NCI-H1694 treated with DMSO at 0.1 percent for 48 hours (cell line): ENCODE measurements at places on chromosomes 3 and 15.

- no peak for DNase-seq
Observed at GRCh38 chr15:38853608-38854007, 289.0 kb upstream of the RASGRP1 start.

DNA sequence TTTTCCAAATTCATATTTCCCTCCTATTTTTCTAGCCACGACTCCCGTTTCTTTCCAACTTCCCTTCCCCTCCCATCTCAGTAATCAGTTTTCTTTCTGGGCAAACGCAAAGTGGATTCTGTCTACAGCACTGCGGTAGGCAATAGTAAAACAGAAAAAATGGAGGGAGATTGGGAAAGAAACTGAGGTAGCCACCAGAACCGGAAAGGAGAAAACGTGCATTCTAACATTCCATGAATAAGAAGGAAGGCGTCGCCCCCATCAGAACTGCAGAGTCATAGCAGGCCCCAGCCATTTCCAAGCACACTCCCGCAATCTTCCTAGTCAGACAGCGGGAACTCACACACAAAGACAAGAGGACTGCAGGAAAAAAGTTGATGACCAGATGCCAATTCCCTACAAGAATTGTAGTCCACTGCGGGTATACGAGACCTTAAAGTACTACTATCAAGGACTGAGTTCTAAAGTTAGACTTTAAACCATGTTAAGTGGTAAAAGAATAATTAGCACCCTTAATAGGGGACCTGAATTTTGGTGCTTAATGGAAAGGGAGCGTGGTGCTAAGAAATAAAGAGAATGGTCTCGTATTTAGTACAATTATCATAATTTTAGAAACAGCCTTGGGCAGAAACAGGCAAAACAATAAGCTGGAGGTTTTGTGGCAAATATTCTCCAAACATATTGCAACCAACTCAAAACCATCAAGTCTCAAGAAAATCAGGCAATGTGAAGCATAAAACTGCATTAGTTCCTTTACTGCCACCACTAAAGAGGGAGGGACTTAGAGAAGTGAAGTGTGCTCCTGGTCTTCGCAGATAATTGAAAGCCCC, 1.4 kb downstream of the PFN2 start:
- DNase-seq = peak; percentile 64

- DNase-seq = peak; percentile 57
Observed at GRCh38 chr3:98596541-98597500, 3.4 kb upstream of the CPOX start.

- no peak for DNase-seq
Observed at GRCh38 chr3:58693940-58694850, 27.6 kb upstream of the FAM3D start.

DNA sequence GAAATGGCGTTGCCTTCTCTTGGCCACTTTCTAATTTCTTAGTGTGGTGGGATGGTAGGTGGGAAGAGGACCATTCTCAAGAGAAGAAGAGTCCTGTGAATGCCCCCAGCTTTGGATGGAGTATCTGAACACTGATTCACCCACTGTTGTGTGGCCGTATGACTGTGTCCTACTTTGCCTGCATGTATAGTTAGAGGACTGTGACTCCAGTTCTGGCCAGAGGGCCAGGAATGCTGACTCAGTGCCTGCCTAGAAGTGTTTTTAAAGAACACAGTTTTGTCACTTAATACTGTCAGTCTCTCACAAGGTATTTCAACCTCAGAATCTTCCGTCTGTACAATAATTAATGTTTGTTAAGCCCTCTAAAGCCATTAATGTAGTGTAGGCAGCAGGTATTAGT, 2.1 kb downstream of the SEC61A1 start:
- no peak for DNase-seq

GRCh38 chr3:158768361-158768787, 33.5 kb upstream of the MFSD1 start:
- no peak for DNase-seq

DNA sequence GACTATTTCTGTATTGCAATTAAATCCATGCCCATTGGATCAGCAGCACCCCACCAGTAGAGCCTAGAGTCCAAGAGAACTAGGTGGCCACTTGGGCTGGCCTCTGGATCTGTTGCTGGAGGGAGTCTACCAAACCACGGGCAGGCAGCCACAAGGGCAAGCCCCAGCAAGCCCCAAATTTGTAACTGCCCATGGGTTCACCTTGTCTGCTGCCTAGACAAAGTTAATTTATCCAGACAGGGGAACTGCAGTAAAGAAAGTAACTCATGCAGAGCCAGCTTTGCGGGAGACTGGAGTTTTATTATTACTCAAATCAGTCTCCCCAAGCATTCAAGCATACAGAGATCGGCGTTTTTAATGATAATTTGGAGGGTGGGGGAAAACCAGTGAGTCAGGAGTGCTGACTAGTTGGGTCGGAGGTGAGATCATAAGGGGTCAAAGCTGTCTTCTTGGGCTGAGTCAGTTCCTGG, 74.0 kb upstream of the TERB2 start:
- DNase-seq = no peak

DNA sequence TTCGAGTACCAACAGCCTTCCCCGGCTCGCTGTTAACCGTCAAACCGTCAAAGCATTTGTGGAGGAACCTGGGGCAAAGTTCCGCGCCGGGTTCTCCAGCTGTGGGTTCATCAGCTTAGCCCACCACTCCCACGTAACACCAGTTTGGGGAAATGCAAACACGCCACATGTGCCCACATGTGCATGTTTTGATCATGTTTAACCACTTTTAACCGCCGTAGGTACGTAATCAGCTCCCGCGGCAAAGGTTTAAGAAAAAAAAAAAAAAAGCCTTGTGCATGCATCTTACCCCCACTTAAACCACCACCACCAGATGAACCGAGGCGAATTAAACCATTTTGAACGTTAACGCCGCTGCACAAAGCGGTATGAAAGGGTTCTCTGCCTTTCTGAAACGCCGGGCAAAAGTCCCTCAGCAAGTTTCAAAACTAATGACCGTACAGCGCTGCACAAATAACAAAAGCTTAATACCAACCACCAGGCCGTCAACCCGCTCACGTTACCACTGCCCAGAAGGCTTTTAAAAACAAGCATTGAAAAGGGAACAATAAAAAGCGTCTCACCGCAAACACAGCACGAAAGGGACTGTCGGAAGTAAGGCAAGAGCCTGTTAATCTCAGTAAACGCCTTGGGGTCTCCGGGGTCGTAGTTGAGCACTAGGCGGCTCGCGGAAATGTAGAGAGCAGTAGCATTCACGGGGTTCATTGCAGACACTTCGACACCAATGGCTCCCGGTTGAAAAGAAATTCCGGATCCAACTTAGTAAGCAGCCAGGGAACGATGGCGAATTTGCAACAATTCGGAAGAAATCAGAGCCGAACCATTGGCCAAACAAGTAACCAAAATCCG, 1.5 kb downstream of the MSL2 start:
- DNase-seq = no peak

DNA sequence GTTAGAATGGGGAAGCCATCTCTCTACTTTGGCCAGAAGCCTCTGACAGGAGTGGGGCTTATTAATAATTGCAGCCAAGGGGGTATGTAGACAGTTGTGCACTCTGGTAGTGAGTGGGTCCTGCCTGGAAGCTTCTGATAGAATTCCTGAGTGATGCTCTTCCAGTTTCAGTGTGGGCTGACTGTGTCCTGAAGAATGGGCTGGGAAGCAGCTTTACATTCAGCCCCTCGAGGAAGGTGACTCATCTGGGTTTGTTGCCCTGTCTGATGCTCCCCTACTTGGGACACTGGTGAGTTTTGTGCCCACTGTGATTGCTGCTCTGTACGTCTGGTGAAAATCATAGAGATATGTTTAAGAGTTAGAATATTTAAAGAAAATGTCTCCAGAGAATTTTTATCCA, 444.7 kb upstream of the RBMS3 start:
- DNase-seq = no peak

DNA sequence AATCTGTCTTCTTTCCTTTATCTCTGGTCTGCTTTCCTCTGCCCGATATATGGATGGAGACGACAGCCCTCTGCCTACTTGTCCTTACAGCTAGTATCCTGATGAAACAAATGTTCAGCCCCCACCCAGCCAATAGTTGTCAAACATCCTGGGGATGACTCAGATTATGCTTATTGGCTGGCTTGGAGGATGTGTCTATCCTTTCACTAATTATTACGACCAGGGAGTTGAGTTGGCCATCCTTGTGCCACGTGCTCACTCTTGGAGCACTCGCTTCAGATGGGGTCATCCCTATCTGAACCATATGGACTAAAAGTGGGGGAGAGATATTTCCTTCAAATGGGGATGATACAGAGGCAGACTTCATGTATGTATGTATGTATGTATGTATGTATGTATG, 6.4 kb upstream of the MAP3K13 start:
- DNase-seq = no peak

DNA sequence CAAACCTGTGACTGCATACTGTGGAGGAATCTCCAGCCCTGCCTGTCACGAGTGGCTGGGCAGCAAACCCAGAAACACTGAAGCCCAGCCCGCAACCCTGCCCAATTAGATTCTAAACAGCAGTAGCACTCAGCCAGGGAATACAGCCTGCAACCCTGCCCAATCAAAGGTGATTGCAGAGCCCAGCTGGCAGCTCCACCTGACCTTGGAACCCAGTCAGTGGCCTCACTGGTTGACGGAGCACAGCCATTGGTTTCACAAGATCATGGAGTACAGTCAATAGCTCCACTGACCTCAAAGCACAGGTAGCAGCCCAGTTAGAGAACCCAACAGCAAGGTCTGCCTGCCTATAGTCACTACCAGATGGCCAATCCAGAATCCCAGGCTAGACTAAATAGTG, 35.2 kb upstream of the MYLK start:
- DNase-seq = no peak

DNA sequence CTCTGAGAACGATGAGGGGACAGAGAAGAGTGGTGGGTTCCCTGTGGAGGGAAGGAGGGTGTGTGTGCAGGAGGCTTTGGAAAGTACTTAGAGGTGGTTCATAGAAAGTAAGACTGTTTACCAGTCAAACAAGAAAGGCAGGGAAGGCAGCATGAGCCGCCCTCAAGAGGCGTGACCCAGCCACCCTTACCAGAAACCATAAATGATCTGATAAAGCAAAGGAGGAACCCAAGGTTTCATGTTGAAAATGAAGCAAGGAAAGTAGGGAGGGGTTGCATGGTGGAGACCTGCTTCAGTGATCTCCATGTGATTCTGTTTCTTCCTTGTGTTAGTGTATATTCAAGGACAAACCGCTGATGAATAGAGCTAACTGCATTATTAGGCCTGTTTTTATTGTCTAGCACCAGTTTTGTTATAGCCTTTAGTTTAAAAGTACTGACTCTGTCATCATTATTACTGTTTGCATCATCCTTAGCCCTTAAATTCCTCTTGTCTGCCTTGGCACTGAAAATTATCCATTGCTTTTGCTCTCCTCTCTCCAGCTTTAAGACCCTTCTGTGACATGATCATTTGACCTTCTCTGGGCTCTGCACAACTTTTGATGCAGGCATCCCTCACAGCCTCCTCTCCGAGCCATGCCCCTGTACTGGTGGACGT, 96.1 kb downstream of the STAC start:
- DNase-seq = no peak

- no peak for DNase-seq
Observed at GRCh38 chr3:14550651-14551611, 10.8 kb upstream of the GRIP2 start.

- DNase-seq = no peak
Observed at GRCh38 chr3:129040039-129040336, 20.6 kb upstream of the GP9 start.

DNA sequence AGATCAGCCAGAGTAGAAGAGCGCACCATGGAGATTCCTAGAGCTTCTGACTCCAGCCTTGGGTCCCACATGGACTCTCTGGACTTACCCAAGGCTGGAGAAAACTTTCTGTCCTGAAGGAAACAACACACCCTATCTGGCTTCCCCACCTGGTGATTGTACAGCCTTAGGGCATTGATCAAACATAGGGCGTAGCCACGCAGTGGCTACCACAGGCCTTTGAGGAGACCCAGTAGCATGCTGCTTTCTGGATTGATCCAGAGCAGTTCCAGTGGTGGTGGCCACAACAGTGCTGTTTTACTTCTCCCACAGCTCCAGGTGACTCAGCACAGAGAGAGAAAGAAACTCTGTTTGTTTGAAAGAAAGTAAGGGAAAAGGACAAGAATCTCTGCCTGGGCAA, 23.5 kb downstream of the PYDC2 start:
- no peak for DNase-seq

GRCh38 chr3:159627229-159627628, 361.4 kb upstream of the IL12A start:
- DNase-seq = no peak

DNA sequence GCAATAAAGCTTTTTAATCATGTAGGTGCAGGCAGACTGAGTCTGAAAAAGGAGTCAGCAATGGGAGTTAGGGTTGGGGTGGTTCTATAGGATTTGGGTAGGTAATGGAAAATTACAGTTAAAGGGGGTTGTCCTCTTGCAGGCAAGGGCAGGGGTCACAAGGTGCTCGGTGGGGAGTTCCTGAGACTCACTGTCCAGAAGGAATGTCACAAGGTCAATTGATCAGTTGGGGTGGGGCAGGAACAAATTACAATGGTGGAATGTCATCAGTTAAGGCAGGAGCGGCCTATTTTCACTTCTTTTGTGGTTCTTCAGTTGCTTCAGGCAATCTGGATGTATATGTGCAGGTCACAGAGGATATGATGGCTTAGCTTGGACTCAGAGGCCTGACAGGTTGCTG, 13.9 kb downstream of the CCR5AS start:
- DNase-seq = no peak

DNA sequence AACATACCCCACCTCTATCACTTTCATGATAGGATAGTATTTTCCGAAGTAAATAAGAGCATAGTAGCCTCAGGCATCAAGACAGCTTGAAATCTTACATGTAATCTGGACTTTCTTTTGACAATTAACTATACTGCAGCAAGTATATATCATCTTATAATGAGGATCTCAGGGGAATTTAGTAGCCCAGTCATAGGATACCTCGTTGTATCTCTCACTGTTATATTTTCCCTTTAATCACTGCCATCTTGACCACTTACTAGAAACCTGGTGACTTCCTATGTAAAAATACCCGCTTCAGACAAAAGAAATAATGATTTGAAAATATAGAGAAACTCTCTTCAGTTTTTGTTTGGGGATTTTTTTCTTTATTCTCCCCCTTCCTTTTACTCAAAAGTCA, 88.2 kb downstream of the SERPINI1 start:
- DNase-seq = no peak

GRCh38 chr3:168545591-168545990, 449.9 kb upstream of the GOLIM4 start:
- no peak for DNase-seq

GRCh38 chr3:126261037-126261436, 80.7 kb upstream of the ALDH1L1 start:
- no peak for DNase-seq

DNA sequence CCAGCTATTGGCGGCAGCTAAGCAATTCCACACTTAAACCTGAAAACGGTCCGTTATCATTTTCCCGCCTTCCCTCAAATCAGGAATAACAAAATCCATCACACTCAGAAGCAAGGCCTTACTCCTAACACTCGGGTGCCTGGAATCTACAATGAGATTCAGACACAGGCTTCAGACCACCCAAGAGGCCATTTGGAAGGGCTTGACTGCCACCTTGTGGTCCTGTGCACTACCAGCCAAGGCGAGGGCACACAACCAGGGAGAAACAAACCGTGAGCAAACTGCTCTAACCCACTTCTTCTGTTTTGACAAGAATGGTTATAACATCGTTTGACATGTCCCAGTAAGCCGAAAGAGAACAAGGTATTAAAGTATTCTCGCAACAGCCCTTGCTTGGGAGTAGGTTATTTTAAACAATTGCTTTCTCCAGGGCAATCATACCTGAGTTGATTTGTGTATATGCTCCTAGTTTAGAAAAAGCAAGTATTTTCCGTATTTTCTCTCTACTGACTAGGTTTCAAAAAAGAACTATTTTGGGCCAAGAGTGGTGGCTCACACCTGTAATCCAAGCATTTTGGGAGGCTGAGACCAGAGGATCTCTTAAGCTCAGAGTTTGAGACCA, 40.1 kb upstream of the TAFA4 start:
- DNase-seq = peak; percentile 14
